ENCODE measurements at places on chromosomes 11 and 22.

GRCh38 chr11:81331611-81332235 lies 1401.9 kb downstream of the FAM181B start:
- no peak for DNase-seq

GRCh38 chr11:65444314-65445051 lies 21.9 kb downstream of the NEAT1 start:
- DNase-seq = no peak

GRCh38 chr11:85483861-85484260 lies 143.3 kb downstream of the DLG2 start:
- DNase-seq = no peak

- no peak for DNase-seq
These were observed 112.3 kb upstream of the LMO1 start for GRCh38 chr11:8375932-8376331.

GRCh38 chr11:70647188-70648166 lies 249.1 kb downstream of the CTTN start:
- no peak for DNase-seq

- DNase-seq = no peak
These were observed 371.1 kb downstream of the DDX10 start for GRCh38 chr11:109036011-109036410.

- DNase-seq = no peak
These were observed 90.0 kb downstream of the TSPAN18 start for GRCh38 chr11:44816761-44817160.

GRCh38 chr11:110858547-110858921 lies 146.3 kb upstream of the ARHGAP20 start:
- DNase-seq = no peak

DNA sequence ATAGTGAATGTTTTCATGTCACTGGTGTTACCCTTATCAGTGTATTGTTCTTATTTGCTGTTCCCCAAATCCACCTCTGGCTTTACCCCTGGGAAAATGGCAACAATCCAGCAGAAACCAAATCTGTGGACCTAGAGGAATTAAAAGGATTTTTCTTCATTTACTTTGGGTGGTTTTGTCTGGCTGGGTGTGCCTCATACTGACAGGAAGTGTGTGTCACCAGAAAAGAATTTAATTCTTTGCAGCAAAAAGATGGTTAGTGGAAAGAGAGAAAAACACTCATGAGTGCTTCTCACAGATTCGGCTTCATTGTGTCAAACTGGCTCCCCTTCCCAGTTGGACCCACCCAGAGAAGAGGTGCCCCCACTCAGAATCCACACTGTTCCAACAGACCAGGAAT lies 38.9 kb downstream of the FZD4 start:
- no peak for DNase-seq

- no peak for DNase-seq
These were observed 93.5 kb downstream of the CELSR1 start for GRCh38 chr22:46443850-46444389.
